ENCODE measurements at places on chromosomes 2 and 18.

DNA sequence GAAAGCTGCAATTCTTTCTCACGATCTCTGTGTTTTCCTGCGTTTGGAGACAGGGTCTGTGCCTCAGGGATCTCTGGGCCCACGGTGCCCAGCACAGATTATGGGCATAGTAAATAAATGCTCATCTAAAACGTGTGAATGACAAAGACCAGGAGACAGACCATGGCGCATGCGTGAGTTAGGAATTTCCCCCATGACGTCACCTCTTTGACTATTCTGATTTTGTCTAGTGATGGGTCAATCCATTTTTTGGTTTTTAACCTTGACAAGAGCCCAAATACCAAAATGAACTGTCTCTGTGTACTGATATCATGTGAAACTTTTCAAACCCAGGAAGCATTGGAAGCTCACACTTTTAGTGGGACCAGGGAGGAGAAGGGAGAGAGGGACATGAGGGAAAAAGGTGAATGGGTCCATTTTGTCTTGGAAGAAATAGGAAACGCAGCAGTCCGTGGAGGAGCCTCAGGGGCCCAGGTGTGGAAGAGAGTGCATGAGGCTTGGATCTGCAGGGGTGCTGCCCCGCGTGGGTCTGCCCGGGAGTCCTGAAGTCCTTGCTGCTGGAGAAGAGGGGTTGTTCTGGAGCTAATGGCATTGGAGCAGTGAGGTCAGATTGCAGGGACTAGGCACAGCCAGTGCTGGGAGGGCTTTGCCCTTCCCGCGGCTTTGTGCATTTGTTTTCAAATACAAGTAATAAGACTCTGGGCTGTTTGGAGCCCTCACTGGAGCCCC is 172.2 kb downstream of the ASB1 start:
- DNase-seq, result no peak

GRCh38 chr2:68912111-68912510 is 40.6 kb downstream of the GKN2 start:
- DNase-seq, result no peak

DNA sequence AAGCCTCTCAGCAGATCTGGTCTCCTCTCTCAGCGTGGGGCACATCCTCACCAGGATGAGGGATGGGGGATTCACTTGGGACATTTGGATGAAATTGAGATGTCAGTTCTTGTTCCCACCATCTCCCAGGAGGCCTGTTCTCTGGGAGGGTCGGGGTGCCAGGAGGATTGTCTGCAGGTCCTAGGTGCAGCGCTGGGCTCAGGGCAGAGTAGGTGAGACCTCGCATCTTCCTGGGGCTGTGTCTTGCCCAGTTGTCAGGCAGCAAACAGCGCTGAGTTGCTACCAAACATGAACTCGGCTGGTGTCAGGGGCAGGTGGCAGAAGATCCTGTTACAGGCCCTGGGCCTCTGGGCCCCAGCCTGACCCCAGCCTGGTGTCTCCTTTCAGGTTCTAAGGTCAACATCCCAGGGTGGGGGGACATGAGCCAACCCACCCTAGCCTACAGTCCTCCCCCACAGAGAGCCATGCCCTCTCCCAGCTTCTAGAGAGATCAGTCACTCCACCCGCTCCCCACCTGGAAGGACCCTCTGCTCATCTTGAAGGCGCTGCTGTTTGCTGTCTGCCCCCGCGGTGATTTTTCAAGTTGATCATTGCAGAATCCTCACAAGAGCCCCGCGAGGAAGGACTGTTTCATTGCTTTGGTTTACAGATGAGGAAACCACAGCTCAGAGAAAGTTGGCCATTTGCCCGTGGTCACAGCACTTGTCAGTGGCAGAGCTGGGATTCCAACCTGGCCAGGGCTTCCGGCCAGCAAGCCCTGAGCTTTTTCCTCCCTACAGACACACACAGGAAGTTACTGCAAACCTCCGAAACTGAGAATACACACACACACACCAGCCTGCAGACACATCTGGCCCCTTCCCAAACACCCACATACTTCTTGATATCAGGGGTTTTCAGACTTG is 83.9 kb downstream of the STPG4 start:
- DNase-seq, result peak; percentile 52

DNA sequence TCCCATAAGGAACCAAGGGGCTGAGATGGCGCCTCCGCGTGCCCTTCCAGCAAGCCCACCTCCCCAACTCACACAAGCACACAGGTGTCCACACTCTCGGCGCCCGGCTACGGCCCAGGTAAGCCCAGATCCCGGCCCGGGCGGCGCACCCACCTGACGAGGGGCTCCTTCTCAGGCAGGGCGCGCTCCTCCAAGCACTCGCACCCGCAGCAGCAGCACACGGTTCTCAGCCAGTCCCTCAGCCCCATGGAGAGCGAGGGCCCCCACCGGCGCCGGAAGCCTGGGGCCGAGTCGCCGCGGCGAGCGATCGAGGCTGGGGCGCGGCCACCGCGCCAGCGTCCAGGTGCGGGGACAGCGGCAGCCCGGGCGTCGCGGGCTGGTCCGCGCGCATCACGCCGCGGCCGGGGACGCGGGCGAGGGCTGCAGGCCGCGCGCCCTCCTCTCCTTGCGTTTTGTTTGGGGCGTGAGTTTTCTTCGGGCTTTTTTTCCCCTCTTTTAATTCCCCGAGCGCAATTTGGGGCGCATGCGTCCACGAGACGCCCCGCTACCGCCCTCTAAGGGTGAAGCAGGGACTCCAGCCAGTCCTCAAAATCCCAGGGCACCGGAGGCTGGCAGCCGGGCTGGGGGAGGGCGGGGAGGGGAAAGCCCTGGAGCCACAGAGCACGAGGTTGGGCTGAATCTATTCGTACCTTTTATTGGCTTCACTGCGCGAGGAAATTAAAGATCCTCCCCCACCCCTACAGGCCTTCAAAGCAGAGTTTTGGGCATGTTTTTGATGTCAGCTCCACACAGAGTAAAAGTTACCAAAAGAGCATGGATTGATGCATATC is at the start of gene MREG:
Gene MREG (minus strand): TSS at position 472 of the 830 bp plus-strand sequence. CDS start 224 bp downstream, at position 248.
- peak; percentile 81 for DNase-seq

DNA sequence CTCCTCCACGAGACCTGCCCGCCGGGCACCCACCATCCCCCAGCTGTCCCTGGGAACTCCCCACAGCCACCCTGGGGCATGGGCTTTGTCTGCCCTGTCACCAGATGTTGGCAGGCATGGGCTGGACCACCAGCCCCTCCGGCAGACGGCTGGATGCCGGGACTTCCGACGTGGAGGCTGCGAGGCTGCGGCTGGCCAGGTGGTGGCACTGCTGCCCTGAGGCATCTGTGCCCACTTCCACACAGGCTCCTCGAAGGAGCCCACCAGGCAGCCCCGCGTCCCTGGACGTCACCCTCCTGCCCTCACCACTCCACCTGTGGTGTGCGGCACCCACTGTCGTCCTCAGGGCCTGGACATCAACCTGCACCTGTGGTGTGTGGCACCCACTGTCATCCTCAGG is 319.9 kb upstream of the SALL3 start:
- no peak for DNase-seq

- DNase-seq, result no peak
Measured at GRCh38 chr18:77103187-77103850, 29.3 kb downstream of the MBP start.

- no peak for DNase-seq
Measured at GRCh38 chr2:9208875-9209274, 2.3 kb downstream of the ASAP2 start.

- DNase-seq, result no peak
Measured at GRCh38 chr2:63976125-63976510, 43.1 kb downstream of the VPS54 start.

DNA sequence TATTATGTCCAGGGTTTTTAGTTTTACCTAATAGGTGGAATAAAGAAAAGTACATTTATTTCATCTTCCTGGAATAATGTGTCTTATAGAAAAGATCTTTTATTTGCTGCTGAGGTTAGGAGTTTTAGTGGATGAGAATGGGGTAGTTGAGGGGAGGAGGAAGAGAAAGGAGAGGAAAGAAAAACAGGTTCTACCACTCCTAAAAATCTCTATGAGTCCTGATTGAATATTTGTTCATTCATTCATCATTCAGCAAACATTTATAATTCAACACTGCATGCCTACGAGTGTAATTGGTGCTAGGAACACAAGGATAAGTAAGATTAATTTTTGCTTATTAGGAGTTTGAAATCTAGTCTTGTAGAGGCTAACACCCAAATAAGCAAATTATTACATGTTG is 45.2 kb upstream of the SLC4A10 start:
- no peak for DNase-seq

DNA sequence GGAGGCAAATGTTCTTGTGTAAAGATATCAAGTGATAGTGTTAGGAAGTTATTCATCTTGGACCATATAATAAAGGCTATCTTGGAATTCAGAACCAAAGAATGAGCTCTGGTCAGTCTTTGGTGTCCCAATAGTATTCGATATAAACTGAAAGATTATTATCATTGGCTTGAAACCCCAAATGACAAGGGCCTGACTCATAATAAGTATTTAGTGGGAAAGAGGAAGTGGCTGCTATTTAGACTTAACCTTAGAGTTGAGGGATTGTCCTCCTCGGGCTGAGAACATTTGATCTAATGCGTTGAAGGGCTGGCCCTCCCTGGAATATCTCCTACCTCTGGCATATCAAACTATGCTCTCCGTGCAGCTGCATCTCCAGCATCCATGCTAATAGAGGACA is 67.5 kb downstream of the CDH20 start:
- DNase-seq, result no peak

DNA sequence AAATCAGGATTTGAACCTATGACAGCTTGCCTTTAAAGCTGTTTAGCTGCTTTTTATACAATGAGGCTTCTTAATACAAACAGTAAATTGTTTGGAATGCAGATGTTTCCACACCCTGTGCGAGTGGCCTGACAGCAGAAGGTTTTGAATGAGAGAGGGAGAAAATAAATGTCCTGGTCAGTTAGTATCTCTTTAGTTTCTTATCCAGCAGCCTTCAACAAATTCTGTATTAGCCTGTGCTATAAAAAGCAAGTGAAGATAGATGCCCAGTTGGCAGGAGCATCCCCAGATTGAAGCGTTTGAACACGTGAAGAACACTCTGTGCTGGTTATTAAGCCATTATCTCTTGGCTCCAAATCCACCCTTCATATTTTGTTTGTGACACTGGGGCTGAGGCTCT is 70.6 kb downstream of the CERS6 start:
- DNase-seq, result no peak

GRCh38 chr2:69465513-69466456 is 28.6 kb upstream of the NFU1 start:
- no peak for DNase-seq

DNA sequence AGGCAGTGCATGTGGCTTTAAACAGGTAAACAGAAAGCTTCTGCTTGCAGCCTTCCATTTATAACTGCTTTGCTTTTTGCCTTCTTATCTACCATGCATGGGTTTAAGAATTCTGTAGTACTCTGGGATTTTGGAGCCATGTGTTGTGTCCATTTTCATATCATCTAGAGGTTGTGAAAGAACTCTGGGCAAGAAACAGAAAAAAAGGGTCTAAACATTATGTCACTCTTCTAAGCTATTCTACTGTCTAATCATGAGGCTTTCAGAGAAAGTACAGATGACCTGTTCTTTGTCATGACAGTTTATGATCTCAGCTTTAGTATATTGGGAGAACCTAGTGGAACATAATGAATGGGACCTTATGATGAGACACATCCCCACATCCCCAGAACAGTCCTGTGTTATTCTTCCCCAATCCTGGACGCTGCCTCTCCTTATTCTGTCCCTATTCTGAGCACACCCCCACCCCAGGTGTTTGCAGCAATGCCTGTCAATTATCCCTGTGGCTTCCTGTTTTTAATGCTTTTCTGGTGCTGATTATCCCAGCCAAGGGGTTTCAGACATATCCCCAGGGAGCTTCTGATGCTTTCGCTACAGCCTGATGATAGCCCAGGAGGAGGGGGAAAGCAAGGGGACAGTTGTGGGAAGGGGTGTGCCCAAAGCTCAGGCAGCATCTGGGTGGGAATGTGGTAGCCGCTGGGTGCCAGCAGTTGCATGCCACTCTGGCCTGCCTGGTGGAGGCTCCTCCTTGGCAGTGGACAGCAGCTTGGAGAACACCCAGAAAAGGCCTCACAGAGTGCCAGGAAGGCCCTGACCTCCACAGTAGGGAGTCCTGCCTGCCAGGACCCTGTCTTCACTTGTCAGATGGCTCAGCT is 169.5 kb upstream of the MAP3K20 start:
- DNase-seq, result no peak

- no peak for DNase-seq
Measured at GRCh38 chr2:224325941-224326340, 76.0 kb downstream of the FAM124B start.

- DNase-seq, result no peak
Measured at GRCh38 chr2:58734365-58734764, 493.2 kb upstream of the FANCL start.

- no peak for DNase-seq
Measured at GRCh38 chr2:23508066-23508390, 123.0 kb downstream of the KLHL29 start.

DNA sequence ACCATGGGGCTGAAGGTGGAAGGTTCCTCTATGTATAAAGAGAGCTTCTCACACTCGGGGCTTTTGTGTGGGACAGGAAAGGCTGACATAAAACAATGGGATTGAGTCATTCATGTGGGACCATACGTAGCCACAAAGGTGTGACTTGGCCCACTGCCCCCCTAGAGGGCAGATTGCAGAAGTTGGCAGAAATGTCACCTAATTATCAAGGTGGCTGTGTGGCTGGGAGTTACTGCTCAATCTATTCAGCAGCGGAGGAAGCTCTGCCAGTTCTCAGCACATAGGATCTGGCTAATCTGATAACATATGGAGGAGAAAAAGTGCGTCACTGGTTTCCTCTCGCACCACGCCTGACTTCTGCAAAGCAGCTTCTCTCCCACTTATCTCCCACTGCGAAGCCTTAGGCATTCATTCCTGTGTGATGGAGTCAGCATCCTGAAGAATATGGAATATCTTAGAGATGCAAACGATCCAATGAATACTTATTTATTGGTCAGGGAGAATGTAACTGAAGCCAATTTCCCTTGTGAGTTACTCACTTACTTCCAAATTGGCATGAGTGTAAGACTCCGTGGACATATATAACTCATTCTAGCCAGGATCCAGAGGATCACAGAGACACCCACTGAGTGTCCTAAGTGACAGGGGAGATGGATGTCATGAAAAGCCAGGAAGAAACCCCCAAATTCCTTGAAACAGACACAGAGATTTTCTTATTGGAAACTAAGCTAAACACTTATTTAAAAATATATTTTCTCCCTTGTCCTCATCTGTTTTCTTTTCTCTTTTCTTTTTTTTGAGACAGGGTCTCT is 344.8 kb downstream of the TGIF1 start:
- no peak for DNase-seq

GRCh38 chr18:47683774-47684173 is 246.7 kb downstream of the SMAD2 start:
- no peak for DNase-seq

GRCh38 chr2:10432311-10433181 is 15.6 kb downstream of the ODC1 start:
- peak; percentile 17 for DNase-seq

DNA sequence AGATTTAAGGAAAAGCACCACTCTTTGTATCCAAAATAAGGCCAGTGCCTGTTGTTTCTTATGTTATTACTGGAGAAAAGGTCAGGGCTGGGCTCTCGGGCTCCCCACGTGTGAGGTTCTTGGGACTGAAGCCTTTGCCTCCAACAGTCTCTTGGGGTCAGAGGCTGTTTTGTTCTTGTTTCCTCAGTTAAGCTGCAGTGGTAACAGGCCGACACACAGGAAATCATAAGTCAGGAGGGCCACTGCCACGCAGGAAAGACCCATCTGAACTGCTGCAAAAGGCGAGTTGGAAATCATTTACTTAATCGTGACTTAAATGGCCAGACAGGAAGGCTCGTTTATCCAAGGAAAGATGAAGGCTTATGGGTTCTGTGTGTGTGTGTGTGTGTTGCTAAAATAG is 30.3 kb upstream of the IL37 start:
- DNase-seq, result no peak

- no peak for DNase-seq
Measured at GRCh38 chr2:64857581-64858471, 131.4 kb upstream of the SLC1A4 start.

Data from CD4-positive, alpha-beta T cell treated with Interferon alpha-2 for 1 hour (primary cell).